ENCODE measurements at places on chromosomes 5 and 9. TPM values are rescaled to one million over a fixed set of nuclear protein-coding genes. Genes with fewer than 3 reads are reported as not detected.

- no peak for DNase-seq
Observed at GRCh38 chr5:3041001-3041400, 289.5 kb upstream of the IRX2 start.

DOK3 gene
- total RNA-seq, result 3.3 TPM

ZNF618 gene
- total RNA-seq, result 1.9 TPM

GRM6 gene
- not detected for total RNA-seq

MARVELD2 gene
- 0.96 TPM for total RNA-seq

C9 gene
- not detected for total RNA-seq

- peak; percentile 73 for DNase-seq
Observed at GRCh38 chr5:54229041-54229780, 81.2 kb downstream of the ARL15 start.

GRCh38 chr5:135373736-135374515, 25.1 kb downstream of the MACROH2A1 start:
- no peak for DNase-seq

DNA sequence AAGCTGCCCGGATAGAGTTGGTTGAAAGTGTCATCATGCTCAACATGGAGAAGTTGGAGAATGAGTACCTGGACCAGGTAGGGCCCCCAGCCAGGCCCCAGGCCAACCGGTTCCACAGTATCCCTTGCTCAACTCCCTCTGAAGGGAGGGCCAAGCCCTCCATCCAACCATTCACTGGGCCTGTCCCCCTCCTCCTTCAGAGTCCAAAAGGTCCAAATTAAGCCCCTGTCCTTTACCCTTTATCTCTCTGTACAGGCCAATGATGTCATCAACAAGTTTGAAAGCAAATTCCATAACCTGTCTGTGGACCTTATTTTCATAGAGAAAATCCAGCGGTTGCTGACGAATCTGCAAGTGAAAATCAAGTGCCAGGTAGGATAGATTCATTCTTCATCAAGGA, 47.2 kb downstream of the CCDC180 start:
- DNase-seq, result no peak

- DNase-seq, result no peak
Observed at GRCh38 chr9:124130277-124131075, 118.9 kb downstream of the LHX2 start.

DNA sequence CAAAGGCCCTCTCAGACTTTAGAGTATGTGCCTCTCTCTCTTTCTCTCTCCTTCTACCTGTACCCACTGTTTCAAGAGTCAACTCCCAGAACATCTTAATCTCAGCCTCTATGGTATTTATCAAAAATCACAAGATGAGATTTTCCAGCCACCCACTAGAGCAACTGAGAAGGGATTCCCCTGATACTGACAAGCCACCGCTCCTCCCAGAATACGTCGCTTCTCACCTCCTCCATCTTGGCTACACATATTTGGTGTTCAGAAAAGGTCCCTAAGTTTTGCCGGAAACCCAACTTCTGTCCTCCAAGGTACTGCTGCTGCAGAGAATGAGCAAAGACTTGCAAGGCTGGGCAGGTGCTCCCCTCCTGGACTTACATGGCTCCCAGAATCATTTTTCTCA, 6.1 kb downstream of the GARIN3 start:
- DNase-seq, result no peak

TAL2 gene
- total RNA-seq, result not detected

GRCh38 chr5:96348536-96348935, 84.5 kb downstream of the PCSK1 start:
- DNase-seq, result no peak

BASP1 gene
- total RNA-seq, result 3.7 TPM

- no peak for DNase-seq
Observed at GRCh38 chr5:73764586-73764985, 138.6 kb downstream of the ARHGEF28 start.

DNA sequence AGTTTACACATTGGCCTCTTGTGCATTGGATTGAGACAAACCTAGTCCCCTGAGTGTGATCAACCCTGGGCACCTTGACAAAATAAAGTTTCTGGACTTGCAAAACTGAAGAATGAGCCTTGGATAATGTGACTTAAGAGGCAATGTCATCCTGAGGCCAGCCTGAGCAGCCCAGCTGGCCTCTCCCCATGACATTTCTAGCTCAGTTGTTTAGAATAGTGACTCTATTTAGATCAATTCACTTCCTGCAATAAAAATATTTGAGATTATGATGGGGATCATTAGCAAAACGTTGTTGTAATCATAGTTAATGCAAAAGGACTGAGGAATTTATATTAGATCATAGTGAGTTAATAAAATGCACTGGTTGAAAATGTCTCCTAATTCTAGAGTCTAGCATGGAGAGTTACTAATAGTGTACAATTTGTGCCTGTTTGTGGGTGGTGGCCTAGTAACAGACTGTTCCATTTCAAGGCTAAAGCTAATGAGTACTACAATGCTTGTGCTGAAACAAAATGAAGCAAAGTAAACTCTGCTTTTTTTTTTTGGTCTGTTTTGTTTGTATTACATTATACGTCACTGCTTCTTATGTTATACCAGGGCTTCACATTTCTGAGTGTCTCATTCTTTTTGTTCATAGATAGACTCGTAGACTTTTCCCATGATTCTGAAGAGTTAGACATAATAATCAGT, 10.9 kb upstream of the RHOBTB3 start:
- DNase-seq, result no peak

- no peak for DNase-seq
Observed at GRCh38 chr9:130962418-130963316, 23.6 kb upstream of the FIBCD1 start.

DNA sequence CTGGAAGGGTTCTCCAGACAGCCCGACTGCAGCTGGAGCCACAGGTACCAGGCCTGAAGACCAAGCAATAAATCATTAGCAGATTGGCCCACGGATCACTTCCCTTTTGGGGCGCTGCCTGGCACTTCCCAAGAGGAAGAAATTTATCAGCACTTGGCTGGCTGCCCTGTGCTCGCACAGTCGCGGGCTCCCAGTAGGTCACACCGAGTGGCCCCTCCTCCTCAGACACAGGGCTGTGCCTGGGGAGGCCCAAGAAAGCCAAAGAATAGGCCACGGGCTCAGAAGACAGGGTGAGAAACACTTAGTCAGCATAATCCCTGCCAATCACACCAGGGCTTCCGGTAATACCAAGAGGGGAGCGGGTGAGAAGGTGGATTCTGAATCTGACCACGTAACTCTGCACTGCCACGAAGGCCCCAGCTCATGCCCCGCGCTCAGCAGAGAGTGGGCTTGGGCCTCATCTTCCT, 115.7 kb upstream of the MSX2 start:
- DNase-seq, result peak; percentile 25

- DNase-seq, result no peak
Observed at GRCh38 chr5:60377826-60378225, 322.1 kb downstream of the DEPDC1B start.

PCDHB9 gene
- total RNA-seq, result 1.2 TPM

LCN2 gene
- total RNA-seq, result not detected

GRCh38 chr9:5478206-5478605, 27.9 kb downstream of the CD274 start:
- no peak for DNase-seq

PDE8B gene
- 5.9 TPM for total RNA-seq

DNA sequence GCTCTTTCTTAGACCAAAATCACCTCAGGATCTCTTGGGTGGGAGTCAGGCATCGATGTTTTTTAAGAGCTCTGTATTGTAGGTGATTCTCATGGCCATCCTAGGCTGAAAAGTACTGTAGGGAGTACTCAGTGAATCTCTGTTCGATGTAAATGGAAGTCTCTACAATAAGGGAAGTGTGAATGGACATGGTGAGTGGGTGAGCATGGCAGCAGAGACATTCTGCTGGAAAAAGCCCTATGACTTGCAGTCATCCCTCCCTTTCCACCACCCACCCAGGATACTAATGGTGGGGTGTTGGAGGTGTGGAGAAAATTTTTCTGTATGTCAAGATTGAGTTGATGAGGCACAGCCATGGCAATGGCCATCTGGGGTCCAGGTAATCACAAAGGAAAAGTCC, 30.9 kb downstream of the ZNF366 start:
- DNase-seq, result no peak

GRCh38 chr5:6590581-6590980, 42.3 kb downstream of the NSUN2 start:
- no peak for DNase-seq

DNA sequence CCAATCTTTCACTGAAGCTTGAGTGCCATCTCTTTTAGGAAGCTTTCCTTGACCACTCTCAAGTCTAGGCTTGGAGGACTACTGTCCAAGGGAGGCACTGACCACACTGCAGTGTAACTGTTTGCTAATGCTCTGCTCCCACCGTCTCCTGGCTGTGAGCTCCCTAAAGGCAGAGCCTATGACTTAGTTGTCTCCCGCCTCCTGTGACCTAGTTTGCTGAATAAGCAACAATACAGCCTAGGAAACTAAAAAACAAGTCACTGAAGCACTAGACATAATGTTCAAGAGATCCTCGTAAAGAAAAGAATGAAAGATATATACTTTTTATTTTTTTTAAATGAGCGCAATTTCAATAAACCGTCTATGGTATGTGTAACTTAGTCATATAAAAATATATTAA, 31.4 kb downstream of the LIX1 start:
- no peak for DNase-seq

GFRA3 gene
- 0.82 TPM for total RNA-seq

TMOD1 gene
- total RNA-seq, result 186 TPM

NEURL1B gene
- total RNA-seq, result 24.0 TPM

- no peak for DNase-seq
Observed at GRCh38 chr5:176620333-176620981, 9.9 kb downstream of the SNCB start.

TRIM52 gene
- total RNA-seq, result 8.5 TPM

- DNase-seq, result no peak
Observed at GRCh38 chr5:40078898-40079575, 600.7 kb upstream of the PTGER4 start.

GRCh38 chr5:123382252-123382651, 41.0 kb downstream of the CEP120 start:
- no peak for DNase-seq

LRRTM2 gene
- total RNA-seq, result not detected

IL7R gene
- 0.66 TPM for total RNA-seq

- no peak for DNase-seq
Observed at GRCh38 chr5:100841358-100842076, 61.6 kb downstream of the ST8SIA4 start.

- no peak for DNase-seq
Observed at GRCh38 chr5:125713109-125713805, 710.0 kb upstream of the GRAMD2B start.

- no peak for DNase-seq
Observed at GRCh38 chr9:95009459-95009858, 283.0 kb downstream of the AOPEP start.

CDKN2B-AS1 gene
- total RNA-seq, result 0.30 TPM

GRCh38 chr5:71894091-71894490, 175.0 kb downstream of the CARTPT start:
- no peak for DNase-seq

- DNase-seq, result peak; percentile 51
Observed at GRCh38 chr5:169980418-169981053, at the start of gene INSYN2B. INSYN2B (minus strand) TSS chr5:169980495; CDS start chr5:169883898, 96,597 bp downstream.

DNA sequence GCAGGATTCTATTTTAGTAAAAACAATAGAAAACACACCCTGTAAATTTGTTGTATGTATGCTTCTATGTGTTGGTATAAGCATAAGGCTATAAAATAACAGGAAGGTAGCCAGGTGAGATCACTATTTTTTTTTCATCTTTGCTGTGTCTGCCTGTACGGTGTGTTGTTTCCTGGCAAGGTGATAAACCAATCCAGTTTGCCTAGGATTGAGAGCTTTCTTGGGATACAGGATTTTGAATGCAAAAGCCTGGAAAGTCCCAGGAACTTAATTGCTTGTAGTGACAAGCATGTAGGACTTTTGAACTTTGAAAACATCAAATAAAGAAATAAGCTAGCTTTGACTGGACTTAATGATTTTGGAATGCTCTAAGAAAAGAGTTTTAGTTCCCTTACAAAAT, 83.3 kb upstream of the RORB start:
- no peak for DNase-seq

DNA sequence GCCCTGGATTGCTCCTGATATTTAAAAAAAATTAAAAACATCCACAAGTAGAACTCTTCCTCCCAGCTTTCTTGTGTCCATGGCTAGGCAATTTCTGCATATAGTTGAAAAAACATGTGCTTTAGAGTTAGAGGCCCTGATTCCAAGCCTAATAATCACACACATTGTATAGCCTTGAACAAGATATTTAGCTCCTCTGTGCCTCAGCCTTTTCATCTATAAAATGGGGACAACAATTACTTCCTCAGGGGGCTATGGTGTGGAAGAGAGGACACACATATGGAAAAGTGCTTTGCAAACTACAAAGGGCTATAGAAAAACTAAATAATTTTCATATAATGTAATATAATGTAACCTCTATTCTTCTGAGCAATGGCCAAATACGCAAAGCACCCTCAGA, 23.0 kb upstream of the CDK5RAP2 start:
- DNase-seq, result no peak
